Neural progenitor cell (in vitro differentiated cells): ENCODE measurements at places on chromosomes 5 and 9. TPM values are rescaled to one million over a fixed set of nuclear protein-coding genes. Genes with fewer than 3 reads are reported as not detected.

The PRDM9 gene
- not detected in 2 replicates for total RNA-seq

The SNCAIP gene
- total RNA-seq = 4.8 and 5.4 TPM in 2 replicates

The SH3GL2 gene
- total RNA-seq = 1.2 and 1.6 TPM in 2 replicates

The DDX31 gene
- 22.9 and 25.7 TPM in 2 replicates for total RNA-seq

GRCh38 chr5:118220556-118221195 is 767.7 kb downstream of the DTWD2 start:
- DNase-seq = no peak
- no peak overlapping the region for H3K27ac ChIP-seq
- no peak overlapping the region for H3K4me3 ChIP-seq
- H3K36me3 ChIP-seq = no peaks in the 10 kb centered on the region
- H3K4me1 ChIP-seq = no peaks in the 10 kb centered on the region

- no peaks in the 10 kb centered on the region for H3K36me3 ChIP-seq
- H3K27me3 ChIP-seq = no peaks in the 10 kb centered on the region
- H3K4me3 ChIP-seq = no peak overlapping the region
- H3K4me1 ChIP-seq = no peaks in the 10 kb centered on the region
These were observed 22.7 kb upstream of the ANXA6 start for GRCh38 chr5:151180291-151180690.

The ACO1 gene
- total RNA-seq = 37.6 and 38.2 TPM in 2 replicates

DNA sequence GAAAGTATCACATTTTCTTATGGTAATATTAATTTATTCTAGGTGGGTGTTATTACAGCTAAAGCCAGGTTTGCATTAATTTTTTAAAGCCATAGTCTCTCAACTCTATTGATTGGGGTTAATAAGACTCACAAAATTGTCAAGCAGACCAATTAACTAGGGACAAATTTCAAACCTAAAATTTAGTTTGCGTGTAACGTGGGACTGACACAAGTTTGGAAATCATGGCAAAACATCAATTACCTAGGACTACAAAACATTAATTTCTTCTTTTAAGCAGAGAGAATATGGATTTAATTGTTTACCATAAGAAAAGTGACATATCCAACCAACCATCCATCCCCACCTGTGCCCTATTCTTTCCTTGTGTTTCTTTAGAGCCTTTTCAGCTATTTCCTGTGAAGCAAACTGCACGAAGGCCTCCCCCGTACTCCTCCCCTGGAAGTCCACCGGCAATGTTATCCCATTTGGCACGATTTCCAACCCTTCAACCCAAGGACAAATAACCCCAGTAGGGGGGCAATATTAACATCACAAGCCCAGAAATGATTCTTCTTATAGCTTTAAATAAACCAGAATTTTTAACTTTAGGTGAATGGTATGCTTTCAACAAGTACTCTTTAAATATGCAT is 4.4 kb downstream of the HNRNPH1 start:
- peak overlapping the region; percentile 98 for H3K4me3 ChIP-seq
- H3K36me3 ChIP-seq = peaks cover 81% of the 10 kb centered on the region
- H3K27me3 ChIP-seq = no peaks in the 10 kb centered on the region
- H3K27ac ChIP-seq = no peak overlapping the region
- no peak for DNase-seq

GRCh38 chr9:14315875-14316601 is 2.1 kb upstream of the NFIB start:
- H3K27me3 ChIP-seq = peaks cover 98% of the 10 kb centered on the region
- peak overlapping the region; percentile 62 for H3K4me3 ChIP-seq
- H3K36me3 ChIP-seq = no peaks in the 10 kb centered on the region
- no peak overlapping the region for H3K27ac ChIP-seq
- DNase-seq = peak; percentile 49

- DNase-seq = peak; percentile 88
- peak overlapping the region; percentile 93 for H3K4me3 ChIP-seq
- H3K27me3 ChIP-seq = no peaks in the 10 kb centered on the region
- peaks cover 20% of the 10 kb centered on the region for H3K4me1 ChIP-seq
- no peaks in the 10 kb centered on the region for H3K36me3 ChIP-seq
- peak overlapping the region; percentile 42 for H3K27ac ChIP-seq
These were observed 929 bp downstream of the SH3PXD2B start for GRCh38 chr5:172453206-172453985.

DNA sequence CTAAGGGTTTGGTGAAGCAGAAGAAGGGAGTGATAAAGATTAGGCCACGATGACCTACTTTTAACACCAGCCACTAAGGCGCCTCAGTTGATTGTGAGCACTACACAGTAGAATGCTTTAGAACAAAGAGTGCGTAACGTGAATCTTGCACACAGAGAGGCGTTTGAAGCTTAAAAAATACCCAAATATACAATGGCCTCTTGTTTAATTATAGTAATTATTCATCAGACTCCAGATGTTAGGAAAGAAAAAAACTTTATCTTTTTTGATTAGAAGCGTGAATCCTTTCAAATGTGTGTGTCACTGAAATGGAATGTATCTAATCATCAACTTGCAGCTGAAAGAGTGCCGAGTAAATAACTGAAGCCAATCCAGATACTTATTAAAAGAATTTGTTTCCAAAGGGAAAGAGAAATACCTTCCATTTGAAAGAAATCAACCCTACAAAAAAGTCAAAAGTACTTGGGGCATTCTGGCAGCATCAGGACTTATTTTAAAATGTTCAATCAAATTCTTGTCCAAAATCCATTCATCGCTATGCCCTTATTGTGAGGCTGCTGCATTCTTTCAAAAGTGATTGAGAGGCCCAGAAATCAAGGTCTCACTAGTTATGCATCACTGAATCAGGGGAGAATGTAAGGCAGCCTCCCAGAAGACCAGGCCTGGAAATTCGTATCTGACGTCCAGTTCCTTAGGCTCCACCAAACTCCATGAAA is 337.5 kb downstream of the ZNF608 start:
- peaks cover 15% of the 10 kb centered on the region for H3K4me1 ChIP-seq
- DNase-seq = peak; percentile 70
- no peaks in the 10 kb centered on the region for H3K36me3 ChIP-seq
- H3K27me3 ChIP-seq = no peaks in the 10 kb centered on the region

The F2RL1 gene
- 9.3 and 10.6 TPM in 2 replicates for total RNA-seq
